ENCODE measurements at places on chromosomes 2 and 18.

DNA sequence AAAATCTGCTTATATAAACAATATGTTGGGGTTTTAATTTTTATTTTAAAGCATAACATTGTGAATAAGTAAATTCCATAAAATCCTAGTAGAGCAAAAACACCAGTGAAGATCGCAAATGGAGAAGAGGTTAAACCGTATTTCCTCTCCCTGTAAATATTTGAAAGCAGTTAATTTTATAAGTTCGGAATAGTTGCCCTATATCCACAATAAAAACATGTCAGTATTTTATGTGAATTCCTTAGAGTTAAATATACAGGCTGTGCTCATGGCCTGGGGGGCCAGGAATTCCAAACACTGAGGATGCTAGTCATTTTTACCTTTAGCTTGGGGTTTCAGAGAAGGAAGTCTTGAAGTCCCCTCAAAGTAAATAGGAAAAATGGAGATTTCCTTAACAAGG lies 135.0 kb downstream of the FIGN start:
- DNase-seq: no peak

- no peak for DNase-seq
These were observed 39.3 kb downstream of the RPL31 start for GRCh38 chr2:101041413-101041812.

DNA sequence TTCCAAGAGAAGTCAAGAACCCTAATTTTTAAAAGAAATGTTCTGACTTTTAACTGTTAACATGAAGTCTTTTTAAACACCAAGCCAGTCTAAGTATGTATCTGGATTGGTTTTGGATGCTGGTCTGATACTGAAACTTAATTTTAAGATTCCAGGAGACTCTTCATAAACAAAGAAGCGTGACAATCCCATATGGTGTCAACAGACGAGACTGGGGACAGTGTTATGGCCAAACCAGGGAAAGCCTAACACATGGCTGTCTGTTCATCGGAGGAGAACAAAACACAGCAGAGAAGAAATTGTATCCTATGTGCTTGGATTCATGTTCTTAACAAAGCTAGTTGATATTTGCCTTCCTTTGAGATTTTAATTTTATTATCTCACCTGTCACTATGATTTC lies 80.5 kb upstream of the UPP2 start:
- DNase-seq: no peak

DNA sequence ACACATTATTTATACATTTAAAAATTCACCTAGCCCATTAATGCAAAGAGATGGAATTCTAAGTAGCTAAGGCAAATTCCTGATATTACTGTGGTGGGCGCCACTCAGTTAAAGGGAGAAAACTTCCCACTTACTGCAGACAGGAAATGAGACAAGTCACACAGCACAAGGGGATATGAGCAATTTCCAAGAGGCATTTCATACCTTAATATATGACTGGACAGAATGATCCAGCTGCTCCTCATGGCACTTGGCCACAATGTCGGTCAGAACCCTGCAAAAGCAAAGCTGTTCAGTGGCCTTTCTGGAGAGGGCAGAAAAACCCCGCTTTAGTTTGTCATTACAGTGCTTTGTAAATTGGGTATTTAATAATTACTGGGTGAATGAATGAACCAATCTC lies 121.4 kb upstream of the CCDC195 start:
- DNase-seq: no peak

GRCh38 chr2:38659115-38659514 lies 6.8 kb upstream of the GALM start:
- DNase-seq: no peak

DNA sequence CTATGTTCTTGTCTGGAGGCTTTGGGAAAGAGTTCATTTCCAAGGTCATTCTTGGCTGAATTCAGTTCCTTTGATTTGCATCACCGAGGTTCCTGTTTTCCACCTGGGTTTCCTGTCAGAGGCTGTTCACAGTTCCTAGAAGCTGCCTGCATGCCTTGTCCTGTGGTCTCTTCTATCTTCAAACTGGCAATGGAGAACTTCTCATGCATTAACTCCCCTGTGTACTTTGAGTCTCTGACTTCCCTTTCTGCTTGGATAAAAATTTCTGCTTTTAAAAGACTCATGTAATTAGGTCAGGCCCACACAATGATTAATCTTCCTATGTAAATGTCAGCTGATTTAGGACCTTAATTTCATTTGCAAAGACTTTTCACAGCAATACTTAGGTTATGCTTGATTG lies 499.3 kb upstream of the FANCL start:
- no peak for DNase-seq

GRCh38 chr18:36386150-36386920 lies 88.8 kb downstream of the FHOD3 start:
- DNase-seq: no peak

- no peak for DNase-seq
These were observed 567.2 kb downstream of the SATB2 start for GRCh38 chr2:198890490-198890889.

GRCh38 chr2:64012115-64012514 lies 7.1 kb downstream of the VPS54 start:
- DNase-seq: no peak

- DNase-seq: no peak
These were observed 25.8 kb downstream of the PKP4 start for GRCh38 chr2:158482594-158482993.

DNA sequence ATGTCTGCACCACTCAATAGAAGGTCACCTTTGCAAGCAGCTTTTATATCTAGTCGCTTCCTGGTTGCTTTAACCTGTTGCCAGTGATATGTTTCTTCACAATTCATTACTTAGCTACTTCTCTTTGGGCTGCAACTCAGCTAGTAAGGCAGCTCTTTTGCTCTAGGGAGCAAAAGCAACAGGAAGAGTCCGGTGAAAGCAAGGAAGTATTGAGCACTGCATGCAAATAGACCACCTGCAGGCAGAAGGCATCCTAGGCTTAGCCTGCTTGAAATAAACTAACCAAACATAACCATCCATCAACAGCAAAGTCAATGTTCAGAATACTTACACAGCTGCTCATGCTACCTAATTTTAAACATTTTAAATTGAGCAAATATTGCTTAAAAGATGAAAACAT lies 529.2 kb upstream of the LINC00305 start:
- DNase-seq: no peak

DNA sequence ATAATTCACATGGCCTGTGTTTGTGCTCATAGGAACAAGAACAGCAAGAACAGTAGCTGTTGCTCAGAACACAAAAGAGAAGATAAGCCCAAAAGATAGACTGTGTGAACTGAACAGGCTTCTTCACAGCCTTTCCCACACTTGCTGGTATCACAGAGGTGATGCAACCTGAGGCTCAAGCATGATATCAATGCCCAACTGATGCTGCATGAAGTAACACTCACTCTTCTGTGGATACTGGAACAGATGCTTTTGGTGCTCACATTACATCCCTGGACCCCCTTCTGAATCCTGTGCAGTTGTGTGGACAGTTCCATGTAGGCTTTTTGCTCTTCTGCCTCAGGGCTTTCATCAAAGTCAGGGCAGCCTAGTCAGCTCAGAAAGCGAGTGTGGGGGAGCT lies 88.4 kb upstream of the RND3 start:
- DNase-seq: no peak

- DNase-seq: peak; percentile 25
These were observed 483 bp downstream of the TRAPPC8 start for GRCh38 chr18:31942291-31942998.

- DNase-seq: no peak
These were observed 10.1 kb downstream of the LMAN2L start for GRCh38 chr2:96729748-96730147.

- no peak for DNase-seq
These were observed 50.5 kb downstream of the DHRS9 start for GRCh38 chr2:169119851-169120250.

DNA sequence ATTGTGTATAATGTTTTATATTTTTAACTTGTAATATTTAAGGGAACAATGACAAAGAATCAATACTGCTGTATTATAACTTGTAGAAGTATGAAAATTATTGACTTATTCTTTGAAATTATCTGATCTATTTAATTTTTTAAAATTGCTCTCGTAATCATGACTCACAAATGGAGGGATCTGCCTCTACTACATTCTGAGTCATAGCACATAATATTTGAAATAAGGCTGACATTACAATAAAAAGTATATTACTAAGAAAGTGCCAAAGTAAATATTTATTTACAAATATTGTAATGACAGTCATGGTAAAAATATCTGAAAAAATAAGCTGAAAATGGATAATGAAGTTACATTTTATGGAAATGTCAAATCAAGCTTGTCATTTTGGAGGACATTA lies 1144.6 kb upstream of the CDH2 start:
- DNase-seq: no peak

DNA sequence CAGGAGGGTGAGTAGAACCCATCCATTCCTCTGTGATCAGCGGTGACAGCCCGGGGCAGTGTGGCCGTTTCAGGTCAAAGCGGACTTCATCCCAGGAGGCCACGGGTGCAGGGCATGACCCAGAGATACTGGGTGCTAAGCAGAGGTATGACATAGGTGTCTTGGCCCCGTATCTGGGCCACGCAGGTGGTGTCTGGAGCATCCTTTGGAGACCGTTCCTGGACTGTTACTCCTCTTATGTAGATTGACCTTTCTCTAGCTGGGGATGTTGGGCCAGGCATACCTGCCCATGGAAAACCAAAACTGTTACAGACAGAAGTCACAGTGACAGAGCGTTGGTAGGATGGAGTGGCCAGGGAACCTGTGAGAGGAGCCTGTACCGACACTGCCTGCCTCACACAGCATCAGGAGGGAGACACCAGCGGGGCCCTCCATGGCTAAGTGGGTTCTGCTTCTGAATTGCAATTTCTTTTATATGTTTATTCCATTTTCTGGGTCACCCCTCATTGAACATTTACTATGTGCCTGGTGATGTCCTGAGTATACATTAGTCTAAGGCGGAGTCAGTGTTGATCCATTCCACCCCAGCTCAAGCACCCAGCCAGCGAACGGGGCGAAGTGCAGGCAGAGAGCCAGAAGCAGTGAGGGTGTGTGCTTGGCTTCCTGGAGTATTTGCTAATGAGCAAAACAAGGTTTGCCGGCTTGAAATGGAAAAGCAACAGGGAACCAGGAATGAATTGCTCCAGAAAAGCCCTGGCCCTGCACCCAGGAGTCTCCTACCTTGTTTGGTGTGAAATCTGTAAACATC lies 141.7 kb downstream of the SH3RF3 start:
- DNase-seq: no peak

DNA sequence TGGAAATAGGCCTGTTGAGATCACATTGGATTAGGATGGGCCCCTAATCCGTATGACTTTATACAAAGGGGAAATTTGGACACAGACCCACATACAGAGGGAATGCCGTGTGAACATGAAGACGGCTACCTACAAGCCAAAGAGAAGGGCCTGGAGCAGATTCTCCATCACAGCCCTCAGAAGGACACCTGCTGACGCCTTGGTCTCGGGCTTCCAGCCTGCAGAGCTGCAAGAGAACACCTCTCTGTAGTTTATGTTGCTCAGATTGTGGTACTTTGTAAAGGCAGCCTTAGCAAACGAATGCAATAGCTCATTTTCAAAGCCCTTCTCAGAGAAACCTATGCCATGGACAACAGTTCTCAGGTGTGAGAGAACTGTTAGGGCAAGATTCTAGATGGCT lies 86.1 kb downstream of the LONRF2 start:
- no peak for DNase-seq

DNA sequence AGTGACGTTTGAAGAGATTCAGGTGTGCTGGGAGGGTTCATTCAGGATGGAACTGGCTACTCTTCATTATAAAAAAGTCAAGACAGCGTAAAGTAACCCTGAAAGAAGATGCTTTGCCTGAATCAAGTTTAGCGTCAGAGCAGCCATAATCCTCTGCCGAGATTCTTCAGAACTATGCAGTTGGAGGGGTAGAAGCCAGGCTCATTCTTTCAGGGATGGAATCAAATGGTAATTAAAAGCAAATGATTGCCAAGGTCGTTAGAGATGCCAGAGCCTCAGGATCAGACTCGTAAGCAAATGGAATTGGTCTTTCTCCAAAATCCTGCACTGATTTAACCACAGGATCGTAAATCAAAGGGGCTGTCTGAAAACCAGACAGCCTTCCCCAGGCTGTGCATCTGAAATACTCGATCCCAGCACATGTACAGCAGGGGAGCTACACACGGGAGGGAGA lies 21.9 kb downstream of the APCDD1 start:
- no peak for DNase-seq

DNA sequence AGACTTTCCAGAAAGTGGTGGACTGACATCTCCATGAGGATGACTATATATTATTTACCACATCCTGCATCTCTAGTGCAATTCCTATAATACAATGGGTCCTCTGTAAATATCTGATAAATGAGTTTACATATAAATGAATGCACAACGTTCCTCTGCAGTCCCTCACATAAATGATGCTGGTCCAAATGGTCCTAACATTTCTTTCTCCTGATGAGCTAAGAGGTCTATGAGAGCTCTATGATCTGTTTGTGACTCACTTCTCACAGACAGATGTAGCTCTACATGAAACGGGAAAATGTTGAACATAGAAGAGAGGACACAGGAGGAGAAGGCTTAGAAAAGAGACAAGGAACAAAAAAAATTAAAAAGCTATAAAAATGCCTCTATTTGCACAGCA lies 201.2 kb upstream of the PIK3C3 start:
- no peak for DNase-seq

- DNase-seq: no peak
These were observed 32.7 kb upstream of the ALKAL2 start for GRCh38 chr2:320561-320960.

GRCh38 chr2:200185628-200186000 lies 120.9 kb upstream of the SPATS2L start:
- no peak for DNase-seq

DNA sequence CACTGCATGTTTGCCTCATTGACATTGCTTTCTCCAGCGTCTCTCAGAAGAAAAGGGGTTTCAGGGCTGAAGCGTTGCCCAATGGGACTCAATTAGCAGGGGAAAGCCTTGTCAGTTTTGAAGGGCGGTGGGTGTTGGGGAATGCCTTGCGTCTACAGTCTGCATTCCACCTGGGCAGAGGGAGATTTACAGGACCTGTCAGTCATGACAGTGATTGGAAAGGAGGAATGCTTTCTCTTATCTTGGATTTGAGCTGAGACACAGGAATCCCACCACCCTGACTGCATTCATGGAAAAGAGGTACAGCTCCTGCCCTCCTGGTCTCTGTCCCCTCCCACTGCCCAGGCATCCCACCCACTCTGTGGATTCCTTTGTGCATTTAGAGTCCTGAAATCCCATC lies 123.9 kb downstream of the ACKR3 start:
- DNase-seq: no peak

DNA sequence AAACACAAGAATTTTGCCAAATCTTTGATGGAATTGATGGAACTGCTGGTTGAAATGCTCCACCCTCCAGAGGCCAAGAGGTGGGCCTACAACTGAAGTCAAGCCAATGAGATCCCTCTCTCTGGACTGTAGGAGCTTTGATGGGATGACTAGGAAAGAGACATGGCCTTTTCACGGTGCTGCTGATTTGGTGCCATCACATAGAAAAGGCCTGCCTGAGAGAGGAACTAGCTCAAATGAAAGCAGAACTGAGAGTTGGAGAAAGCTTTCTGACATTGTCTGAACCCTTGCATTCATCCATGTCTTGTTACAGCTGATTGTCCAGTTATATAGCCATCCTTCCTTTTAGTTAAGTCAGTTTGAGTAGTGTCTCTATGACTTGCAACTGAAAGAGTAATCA lies 283.8 kb upstream of the LYPD1 start:
- no peak for DNase-seq
